ENCODE measurements at places on chromosomes 2 and 18.

GRCh38 chr2:101823859-101824258 is 126.4 kb downstream of the MAP4K4 start:
- no peak for DNase-seq

DNA sequence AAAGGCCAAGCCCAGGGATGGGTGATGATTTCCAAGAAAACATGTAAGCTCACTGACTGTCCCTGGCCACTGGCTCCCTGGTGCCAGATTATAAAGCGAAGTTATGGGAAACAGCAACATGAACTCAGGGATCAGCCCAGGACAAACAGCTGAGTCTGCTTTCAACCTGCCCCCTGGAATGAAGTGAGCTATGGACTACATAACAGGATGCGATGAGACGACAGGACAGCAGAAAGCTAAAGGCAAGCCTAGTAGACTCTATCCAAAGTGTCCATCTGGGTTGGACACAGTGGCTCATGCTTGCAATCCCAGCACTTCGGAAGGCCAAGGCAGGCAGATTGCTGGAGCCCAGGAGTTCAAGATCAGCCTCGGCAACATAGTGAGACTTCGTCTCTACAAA is 16.6 kb upstream of the KCMF1 start:
- DNase-seq = no peak

DNA sequence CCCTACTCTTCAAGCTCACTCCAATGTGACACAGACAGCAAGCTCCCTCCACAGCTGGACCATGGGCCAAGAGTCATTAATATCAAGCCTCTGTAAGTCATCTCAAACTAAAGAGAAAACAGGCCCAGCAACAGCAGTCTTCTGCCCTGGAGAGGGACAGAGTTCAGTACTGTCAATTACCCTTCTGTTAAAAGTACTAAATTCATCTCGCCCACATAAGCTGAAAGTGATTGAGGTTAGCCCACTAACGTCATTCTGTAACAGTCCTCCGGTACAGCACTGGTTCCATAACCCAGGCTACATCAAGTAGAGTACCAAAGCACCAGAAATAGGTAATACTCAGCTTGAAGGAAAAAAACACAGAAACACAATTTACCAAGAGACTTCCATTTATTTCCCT is 25.9 kb downstream of the THADA start:
- no peak for DNase-seq

DNA sequence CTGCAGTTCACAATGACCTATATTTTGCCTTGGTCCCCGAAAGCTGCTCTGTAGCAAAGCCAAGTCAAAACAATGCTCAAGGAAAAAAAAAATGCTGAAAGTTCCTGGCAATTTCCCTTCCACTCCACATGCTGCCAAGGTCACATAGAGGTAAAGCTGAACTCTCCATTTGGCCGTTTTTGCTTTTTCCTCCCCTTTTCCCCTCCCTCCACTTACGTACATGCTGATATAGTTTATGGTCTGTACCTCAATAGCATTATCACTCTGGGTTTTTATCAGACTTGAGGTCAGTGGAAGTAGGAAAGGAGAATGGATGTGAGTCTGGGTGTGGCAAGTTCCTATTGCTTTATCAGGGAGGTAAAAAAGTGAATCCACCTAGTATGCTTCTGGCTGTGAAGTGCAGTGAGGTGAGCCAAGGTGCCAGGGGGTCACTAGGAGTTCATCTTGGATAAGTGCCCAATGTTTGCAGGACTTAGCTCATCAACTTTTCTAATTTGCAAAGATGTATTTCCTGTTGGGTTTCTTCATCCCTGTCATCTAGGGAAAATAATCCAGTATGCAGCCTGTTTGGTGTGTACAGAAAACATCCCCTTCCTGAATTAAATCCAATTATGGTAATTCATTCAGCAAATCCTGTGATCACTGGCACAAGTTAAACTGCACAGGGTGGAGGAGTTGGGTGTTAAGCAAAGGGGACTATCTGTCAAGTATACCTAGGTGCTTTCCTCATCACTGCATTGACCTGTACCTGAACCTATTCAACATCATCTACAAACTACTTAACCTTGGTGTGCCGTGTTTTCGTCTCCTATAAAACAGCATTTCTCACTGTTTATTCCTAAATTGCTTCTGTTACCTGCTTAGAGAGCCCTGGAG is 124.3 kb upstream of the CYP26B1 start:
- no peak for DNase-seq

DNA sequence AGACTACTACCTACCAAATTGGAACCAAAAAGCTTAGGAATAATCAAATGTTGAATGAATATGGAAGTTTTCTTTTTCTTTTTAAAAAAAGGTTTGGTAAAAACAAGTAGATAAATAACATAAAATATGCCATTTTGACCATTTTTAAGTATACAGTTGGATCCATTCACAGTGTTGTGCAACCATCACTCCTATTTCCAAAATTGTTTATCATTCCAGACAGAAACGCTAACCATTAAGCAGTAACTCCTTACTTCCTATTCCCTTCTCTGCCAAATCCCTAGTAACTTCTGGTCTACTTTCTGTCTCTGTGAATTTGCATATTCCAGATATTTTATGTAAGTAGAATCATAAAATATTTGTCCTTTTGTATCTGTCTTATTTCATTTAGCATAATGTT is 39.8 kb downstream of the CD302 start:
- DNase-seq = no peak

GRCh38 chr2:72543497-72544216 is 282.2 kb downstream of the EXOC6B start:
- no peak for DNase-seq

DNA sequence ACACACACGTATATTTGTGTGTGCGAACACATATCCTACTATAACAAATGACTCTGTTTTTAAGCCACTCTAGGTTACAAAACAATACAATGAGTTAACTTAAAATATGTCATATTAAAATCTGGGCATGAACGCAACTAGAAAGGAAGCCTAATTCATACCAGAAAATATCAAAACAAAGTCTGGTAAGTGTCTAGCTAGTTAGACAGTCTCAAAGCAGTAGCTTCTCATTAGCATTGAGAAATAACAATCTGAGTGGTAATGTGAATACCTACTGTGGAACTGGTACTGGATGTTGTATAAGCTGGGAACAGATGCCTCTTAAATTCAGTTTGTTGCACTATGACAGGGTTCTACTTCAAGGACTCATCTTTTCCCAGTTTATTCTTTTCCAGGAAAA is 32.5 kb upstream of the WIPF1 start:
- DNase-seq = no peak
